Activated CD4-positive, alpha-beta T cell treated with anti-CD3 and anti-CD28 coated beads for 24 hours (primary cell): ENCODE measurements at places on chromosomes 13 and 19.
A peak's percentile ranks its signal among the peaks of the same experiment; 100 is the strongest.

GRCh38 chr13:110855363-110855762, 59.5 kb downstream of the ANKRD10 start:
- no peak for DNase-seq

GRCh38 chr13:100089465-100090032, 656 bp downstream of the PCCA start:
- DNase-seq = no peak

DNA sequence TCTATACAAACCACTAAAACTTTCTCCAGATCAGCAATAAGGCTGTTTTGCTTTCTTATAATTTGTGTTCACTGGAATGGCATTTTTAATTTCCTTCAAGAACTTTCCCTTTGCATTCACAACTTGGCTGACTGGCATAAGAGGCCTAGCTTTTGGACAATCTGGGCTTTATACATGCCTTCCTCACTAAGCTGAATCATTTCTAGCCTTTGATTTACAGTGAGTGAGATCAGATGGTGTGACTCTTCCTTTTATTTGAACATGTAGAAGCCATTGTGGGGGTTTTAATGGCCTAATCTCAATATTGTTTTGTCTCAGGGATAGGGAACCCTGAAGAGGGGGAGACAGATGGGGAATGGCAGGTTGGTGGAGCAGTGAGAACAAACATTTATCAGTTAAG, 82.7 kb downstream of the FOXO1 start:
- DNase-seq = no peak

DNA sequence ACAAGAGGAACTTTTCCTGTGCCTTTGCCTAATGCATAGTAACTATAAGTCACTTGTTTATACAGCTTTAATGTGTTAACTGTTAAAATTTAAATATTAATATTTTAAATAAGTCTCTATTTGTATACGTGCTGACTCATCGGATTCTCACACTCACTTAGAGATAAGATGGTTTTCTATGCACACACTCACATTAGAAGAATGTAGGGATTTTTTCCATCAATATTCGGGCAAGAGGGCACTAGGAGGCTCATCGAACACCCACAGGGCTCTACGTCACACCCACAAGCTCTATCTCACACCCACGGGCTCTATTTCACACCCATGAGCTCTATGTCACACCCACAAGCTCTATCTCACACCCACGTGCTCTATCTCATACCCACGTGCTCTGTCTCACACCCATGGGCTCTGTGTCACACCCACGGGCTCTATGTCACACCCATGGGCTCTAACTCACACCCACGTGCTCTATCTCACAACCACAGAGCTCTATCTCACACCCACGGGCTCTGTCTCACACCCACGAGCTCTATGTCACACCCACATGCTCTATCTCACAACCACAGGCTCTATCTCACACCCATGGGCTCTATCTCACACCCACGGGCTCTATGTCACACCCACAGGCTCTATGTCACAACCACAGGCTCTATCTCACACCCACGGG, 73.4 kb downstream of the COL4A2 start:
- no peak for DNase-seq

DNA sequence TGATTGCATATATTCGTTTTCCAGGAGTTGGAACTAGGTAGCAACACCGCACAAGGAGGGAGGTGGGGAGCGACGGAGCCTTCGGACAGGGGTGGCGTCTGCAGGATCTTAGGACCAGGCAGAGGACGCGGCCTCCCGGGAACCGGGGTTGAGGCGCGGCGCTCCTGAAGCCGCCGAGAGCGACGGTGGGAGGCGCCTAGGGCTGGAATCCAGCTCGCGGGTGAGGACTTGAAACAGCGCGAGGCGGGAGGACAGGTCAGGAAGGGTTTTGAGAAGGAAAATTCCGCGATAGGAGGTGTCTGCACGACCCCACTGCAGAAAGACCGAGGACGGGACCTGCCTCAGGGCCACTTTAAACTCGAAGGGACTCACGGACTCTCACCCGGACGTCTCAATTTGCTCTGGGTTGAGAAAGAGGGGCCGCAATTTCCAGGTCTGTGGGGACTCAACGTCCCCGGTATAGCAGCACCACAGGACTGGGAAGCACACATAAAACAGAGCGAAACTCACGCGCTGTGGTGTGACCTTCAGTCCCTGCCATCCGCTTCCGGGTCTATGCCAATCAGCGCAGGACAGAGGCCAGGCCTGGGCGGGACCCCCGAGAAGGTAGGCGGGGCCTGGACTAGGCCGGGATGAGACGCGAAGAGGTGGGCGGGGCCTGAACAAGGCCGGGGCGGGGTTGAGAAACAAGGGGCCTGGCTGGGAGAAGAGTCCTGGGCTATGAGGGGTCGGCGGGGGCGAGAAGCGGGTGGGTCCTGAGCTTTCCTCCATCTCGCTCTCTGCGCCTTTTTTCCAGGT, at the start of gene ZNF320:
Gene ZNF320, minus strand, starts transcription at position 498 of the 798 bp plus-strand sequence. CDS start 7,380 bp downstream, outside the sequence.
- peak; percentile 69 for DNase-seq

DNA sequence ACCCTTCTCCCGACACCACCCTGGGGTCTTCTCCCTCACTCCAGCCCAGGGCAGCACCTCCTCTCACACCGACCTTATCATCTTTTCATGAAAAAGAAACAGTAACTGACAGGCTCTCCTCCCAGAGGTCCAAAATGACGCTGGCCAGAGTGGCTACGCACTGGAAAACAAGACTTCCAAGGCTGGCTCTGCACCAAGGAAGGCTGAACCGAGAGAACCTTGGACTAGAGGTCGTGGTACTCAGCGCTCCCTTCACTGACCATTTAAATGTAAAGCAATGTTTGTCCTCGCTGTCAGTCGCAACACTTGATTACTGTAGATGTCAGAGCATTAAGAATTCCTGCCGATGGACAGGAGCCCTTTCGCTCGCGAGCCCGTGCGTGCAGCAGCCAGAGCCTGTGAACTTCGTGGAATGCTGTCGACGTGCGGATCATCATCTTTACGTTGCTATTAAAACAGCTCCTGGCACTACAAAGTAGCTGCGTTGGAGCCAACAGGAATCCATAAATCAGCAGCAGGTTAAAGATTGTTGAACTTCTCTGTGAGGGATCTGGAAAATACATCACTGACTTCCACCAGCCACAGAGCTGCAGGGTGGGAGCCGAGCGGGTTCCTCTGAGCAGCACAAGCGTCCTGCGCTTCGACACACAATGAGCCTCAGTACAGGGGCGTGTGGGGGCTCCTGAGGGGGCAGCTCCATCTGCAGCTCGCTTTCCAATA, 125.5 kb upstream of the MCF2L start:
- no peak for DNase-seq

GRCh38 chr19:18586306-18586705, 2.3 kb upstream of the REX1BD start:
- DNase-seq = no peak

- no peak for DNase-seq
These were observed 11.9 kb upstream of the DHRS12 start for GRCh38 chr13:51815848-51816247.

DNA sequence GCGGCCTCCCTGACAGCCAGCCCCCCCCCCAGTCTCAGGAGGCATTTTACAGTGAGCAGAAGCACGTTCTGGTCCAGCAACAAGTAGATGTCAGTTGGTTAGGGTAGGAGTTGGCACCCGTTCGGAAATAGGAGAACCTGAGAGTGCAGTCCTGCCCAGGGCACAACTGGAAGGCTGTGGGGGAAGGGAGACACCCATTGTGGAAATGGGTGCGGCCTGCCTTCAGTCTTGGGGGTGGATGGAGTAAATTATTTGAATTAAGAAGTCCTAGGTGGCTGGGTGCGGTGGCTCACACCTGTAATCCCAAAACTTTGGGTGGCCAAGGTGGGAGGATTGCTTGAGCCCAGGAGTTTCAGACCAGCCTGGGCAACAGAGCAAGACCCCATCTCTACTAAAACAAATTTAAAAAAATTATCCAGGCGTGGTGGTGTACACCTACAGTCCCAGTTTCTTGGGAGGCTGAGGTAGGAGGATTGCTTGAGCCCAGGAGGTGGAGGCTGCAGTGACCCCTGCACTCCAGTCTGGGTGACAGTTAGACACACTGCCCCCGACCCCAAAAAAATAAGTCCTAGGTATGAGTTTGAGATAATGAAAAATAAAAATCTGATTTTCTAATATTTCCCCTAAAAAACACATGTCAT, 1.2 kb downstream of the CIRBP start:
- no peak for DNase-seq

- no peak for DNase-seq
These were observed 9.7 kb upstream of the LENG8 start for GRCh38 chr19:54439174-54439851.

DNA sequence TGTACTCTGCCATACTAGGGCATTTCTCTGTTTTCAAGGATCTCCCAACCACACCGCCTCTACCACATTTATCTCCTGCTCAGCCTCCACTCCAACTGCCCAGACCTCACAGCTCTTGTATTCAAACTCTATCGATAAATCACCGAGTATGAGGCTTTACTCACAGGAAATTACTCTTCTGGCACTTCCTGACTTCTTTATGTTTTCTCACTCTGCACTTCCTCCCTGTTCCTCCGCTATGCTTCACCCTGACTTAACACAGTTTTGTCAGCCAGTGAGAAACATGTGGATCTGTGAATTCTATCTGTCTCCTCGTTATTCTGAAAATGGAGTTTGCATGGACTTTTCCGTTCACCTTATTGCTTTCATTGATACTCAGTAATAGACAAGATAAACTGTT, 2.6 kb upstream of the CARD8 start:
- DNase-seq = no peak

DNA sequence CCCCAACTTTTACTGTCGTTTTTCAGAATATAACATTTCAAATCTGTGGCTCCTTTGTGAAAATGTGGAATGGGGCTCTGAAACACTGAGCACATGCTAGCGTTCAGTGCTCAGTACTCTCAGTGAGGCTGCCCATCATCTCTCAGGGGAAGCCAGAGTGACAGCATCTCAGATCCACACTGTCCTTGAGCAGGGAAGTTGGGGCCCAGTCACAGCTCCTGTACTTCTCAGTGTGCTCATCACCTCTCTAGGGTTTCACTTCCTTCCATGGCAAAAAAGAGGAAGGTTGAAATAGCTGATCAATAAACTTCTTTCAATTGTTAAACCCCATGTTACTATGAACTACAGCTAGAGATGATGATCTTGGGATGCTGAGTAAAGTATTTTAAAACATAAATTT, 565.9 kb upstream of the SPRY2 start:
- DNase-seq = no peak
